Thyroid gland (tissue), 4 donors: ENCODE measurements at places on chromosomes 3 and 15. TPM values are rescaled to one million over a fixed set of nuclear protein-coding genes. Genes with fewer than 3 reads are reported as not detected.

Gene TNIK
- total RNA-seq, result 44.1 TPM

Gene THRB
- total RNA-seq, result 11.1 TPM

Gene CCR1
- total RNA-seq, result 3.2 TPM

Gene CLDN11
- total RNA-seq, result 3.2 TPM

Gene ATP13A4
- 197 TPM for total RNA-seq

Gene HGD
- total RNA-seq, result 50.8 TPM

Gene C3orf20
- not detected for total RNA-seq
